ENCODE measurements at places on chromosomes 1 and 21.

- no peak for DNase-seq
Observed at GRCh38 chr1:7680955-7681268, 90.2 kb upstream of the VAMP3 start.

DNA sequence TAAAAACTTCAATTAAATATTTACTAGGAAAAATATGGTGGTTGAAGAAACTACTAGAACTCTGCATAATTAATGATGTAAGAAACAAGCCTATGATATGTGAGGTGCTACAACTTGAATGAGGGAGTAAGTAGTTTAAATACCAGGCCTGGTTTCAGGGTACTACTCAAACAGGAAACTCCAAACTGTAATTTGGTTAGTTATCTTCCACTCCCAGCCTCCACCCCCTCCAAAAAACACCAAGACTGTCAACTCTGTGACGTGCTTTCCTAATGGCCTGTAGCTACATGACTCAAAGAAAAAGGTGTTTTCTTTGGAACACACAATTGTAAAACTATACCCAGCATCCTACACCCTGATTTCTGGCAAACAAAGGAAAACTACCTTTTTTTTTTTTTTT lies 55.9 kb upstream of the RCC1 start:
- no peak for DNase-seq

- no peak for DNase-seq
Observed at GRCh38 chr21:34911360-34911759, 137.7 kb downstream of the RUNX1 start.

- DNase-seq, result no peak
Observed at GRCh38 chr1:24591781-24592180, 35.9 kb downstream of the NCMAP start.

GRCh38 chr1:201060586-201060985 lies 37.1 kb upstream of the KIF21B start:
- no peak for DNase-seq

DNA sequence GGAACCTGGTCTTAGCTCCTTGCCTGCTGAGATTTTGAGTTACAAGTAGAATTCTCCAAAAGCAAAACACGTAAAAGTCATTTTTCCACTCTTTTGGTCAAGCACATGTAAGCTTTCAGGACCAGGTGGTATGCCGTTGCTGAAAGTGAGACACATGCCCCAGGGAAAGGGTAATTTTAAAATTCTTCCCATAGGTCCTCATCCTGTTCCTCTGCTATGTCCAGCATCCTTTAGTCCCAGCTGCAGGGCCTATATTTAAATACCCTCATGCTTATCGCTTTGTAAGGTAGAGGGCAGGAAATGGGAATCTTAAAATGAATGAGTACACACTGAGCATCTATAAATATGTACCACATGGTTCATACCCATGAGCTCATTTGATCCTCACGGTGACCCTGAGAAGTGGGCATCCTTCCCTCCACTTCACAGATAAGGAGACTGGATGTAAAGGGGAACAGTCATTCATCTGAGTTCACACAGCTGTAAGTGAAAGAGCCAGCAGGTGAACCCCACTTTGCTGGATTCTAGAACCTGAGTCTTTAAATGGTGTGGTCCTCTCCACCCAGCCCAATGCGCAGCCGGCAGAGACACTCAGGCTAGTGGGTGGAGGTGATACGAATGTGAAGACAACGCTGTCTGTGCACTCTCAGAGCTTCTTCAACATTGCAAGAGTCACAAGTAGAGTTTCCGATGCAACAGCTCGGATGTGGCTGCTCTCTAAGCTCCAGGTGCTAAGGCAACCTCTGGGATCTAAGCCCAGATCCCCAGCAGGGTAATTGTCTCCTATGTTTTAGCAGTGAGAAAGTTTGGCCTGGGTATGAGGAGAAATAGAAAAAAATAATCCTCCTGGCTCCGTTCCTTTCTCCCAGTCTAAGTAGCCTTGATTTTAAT lies 163.5 kb downstream of the PLXNA2 start:
- peak; percentile 42 for DNase-seq

GRCh38 chr1:37931361-37932158 lies 15.3 kb downstream of the INPP5B start:
- DNase-seq, result peak; percentile 99

DNA sequence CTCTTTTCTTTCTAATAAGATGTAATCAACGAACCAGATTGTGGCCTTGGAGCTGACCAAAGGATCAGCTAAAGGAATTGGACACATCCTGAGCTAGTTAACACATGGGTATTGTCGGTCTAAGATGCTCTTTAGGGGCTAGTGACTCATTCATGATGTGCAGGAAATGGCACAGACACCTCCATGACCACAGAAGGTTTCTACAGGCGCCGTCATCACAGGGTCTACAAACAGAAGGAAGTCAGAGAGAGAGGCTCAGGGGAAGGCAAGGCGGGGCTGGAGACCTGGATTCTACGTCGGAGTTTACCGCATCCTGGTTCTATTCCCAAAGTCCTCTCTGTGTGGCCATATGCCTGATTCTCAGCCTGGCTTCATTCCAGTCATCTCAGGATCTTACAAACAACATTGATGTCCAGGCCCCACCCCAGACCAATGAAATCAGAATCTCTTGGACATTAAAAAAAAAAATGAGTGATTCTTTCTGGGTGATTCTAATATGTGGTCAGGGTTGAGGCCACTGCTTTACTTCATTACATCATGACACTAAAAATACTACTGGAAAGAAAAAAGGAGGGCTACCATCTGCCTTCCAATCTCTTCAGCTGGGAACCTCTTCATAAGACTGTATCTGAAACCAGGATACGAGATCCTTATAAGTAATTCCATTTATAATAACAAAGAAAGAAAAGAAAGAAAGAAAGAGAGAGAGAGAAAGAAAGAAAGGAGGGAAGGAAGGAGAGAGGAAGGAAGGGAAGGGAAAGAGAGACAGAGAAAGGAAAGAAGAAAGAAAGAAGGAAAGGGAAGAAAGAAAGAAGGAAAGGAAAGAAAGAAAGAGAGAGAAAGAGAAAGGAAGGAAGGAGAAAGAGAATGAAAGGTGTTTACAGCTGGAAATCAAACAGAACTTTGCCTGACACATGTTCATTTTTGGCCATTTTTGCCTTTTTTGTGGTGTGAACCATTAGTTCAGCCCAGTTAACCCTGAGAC lies 11.6 kb upstream of the KCNJ15 start:
- no peak for DNase-seq

GRCh38 chr1:180065408-180065807 lies 89.3 kb upstream of the QSOX1 start:
- DNase-seq, result no peak
